ENCODE measurements at places on chromosomes 5 and 9.

- DNase-seq: no peak
Observed at GRCh38 chr5:157562111-157562581, 13.4 kb downstream of the ADAM19 start.

GRCh38 chr9:96150324-96151227 lies 151.4 kb downstream of the HSD17B3 start:
- DNase-seq: no peak

GRCh38 chr5:156715287-156715686 lies 134.8 kb upstream of the PPP1R2B start:
- no peak for DNase-seq

- no peak for DNase-seq
Observed at GRCh38 chr9:23447166-23447565, 378.9 kb downstream of the ELAVL2 start.

- no peak for DNase-seq
Observed at GRCh38 chr5:66477596-66477995, 118.6 kb upstream of the MAST4 start.

GRCh38 chr5:146797658-146798057 lies 80.9 kb downstream of the PPP2R2B start:
- no peak for DNase-seq

DNA sequence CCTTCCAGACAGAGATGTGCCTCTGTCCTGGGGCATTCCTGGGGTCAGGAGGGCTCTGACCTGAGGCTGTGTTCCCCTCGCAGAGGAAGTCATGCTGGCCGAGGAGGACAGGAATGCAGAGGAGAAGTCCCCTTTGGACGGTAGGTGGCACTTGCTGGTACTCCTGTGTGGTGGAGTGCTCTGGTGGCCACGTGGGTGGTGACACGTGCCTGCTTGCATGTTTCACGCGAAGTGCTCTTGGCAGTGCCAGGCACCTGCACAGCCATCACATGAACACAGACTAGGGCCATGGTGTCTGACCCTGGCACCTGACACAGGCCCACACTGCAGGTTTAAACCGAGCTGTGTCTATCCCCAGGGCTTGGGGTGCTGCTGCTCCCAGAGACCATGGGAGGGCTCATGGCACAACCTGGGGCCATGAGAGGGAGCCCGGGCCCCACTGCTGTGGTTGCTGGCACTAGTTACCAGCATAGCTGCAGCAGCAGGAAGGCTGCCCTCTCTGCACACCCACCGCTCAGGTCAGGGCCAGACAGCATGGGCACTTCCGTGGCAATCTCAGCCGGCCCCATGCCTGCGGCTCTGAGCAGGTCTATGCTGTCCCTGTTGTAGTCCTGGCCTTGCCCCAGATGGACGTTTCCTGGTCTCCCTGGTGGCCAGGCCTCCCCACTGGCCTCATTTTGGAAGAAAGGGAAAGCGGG lies 79.3 kb downstream of the CACNA1B start:
- no peak for DNase-seq

DNA sequence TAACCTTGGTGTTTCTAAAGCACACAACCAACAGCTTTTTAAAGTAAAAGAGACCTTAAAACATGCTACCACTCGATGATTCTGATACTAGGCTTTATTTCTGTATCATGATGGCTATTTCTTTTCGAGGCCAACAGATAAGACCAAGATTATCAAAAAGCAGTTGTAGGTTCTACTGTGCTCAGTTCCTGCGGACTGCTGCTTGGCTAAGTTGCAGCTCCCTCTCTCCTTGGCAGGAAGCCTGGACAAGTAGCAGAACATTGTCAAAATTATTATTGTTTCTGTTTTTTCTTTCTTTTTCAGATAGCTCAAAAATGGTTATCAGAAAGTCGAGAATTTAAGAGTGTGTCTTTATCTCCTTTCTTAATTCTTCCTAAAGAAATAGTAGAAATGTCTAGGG lies 607.6 kb downstream of the PTPRD start:
- DNase-seq: no peak

DNA sequence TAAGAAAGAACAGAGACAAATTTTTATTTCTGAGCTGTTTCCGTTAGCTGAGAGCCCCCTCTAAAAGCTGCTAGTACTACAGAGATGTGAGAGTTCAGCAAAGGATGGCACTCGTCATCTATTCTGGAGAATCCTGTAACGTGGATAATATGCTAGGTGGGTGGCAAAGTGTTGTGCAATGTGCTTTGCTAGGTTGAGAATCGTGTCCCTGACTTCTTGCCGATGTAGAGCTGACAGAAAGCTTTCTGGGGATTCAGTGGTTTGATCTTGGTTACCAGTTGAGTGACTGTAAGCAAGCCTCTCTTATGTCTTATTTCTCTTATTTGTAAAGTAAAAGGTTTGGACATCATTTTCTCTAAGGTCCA lies 298.3 kb upstream of the ACTBL2 start:
- no peak for DNase-seq

DNA sequence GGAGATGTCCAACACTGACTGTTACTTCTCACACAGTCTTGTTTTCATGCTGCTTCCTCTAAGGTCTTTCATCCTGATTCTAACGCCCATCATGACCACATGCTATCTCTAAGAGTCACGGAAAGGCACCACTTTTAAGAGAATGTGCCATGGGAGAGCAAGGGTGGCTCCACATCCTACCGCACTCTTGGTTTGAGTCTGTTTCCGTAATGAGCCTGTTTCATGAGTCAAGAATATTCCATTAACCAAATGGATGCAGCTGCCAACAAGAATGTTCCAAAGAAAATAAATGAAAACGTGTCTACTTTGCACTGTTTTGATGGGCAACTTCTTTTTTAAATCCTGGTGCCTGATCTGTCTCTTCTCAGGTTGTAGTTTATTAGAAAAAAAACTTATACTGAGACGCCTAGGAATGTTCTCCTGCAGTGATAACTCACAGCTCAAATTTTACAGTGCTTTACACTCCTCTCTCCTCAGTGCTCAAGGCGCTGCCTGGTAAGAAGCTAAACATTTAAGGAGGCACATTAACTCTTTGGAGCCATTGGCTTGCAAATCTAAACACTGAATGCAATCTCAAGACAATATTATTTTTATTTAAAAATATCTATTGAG lies 124.3 kb downstream of the FGF1 start:
- DNase-seq: no peak

DNA sequence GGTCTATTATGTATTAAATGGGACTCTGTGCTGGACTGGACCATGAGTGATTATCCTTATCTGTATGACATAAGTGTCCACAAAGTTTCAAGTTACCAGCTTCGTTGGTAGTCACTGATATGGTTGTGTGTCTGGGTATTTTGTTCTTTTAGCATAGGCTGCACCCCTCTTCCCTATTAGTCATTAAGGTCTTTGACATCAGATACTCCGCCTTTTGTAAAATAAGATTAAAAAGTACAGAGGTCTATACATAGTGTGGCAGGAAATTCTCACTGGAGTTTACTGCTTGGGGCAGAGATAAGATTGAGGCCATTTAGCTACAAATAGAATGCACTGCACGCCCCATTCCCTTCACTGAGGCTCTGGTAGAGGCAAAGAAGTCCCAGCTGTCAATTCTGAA lies 99.4 kb downstream of the TMEM215 start:
- DNase-seq: no peak

GRCh38 chr5:33441241-33442177 lies 744 bp downstream of the TARS1 start:
- DNase-seq: no peak

- DNase-seq: no peak
Observed at GRCh38 chr9:122107291-122107805, 14.2 kb upstream of the TTLL11 start.

- no peak for DNase-seq
Observed at GRCh38 chr9:112884721-112885120, 6.0 kb downstream of the SLC46A2 start.

DNA sequence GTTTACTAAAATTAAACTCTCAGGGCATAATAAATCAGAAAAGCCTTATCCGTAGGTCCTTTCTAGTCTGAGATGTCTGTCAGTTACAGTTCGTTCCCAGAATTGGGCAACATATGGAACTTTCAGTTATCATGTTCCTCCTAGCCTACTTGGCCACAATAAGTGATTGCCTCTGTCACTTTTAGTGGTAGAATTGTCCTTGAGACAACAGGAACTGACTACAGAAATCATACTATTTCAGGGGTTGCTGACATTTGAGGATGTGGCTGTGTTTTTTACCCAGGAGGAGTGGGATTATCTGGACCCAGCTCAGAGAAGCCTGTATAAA lies 956 bp downstream of the ZNF189 start:
- no peak for DNase-seq

- no peak for DNase-seq
Observed at GRCh38 chr5:134127376-134127861, 12.9 kb downstream of the TCF7 start.

DNA sequence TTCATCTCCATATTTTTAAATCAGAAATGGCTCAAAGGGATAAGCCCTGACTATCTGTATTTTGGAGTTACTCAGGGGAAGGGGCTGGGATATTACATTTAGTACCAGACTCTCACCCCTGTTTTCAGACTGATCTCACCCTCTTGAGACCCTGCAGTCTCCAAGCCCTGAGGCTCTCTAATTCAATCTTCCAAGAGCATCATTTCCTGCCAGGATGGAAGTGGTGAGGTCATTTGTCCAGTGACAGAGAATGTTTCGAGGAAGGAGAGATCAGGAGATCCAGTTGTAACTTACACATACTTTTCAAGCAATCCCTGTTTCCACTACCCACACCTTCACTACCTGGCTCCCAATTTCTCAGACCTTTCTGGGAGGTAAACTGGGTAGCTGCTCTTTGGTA lies 295.5 kb upstream of the EFNA5 start:
- DNase-seq: no peak

All from CD4-positive, alpha-beta T cell (primary cell).